Activated CD8-positive, alpha-beta memory T cell treated with anti-CD3 and anti-CD28 coated beads for 4 hours (primary cell): ENCODE measurements at places on chromosomes 4 and X.

DNA sequence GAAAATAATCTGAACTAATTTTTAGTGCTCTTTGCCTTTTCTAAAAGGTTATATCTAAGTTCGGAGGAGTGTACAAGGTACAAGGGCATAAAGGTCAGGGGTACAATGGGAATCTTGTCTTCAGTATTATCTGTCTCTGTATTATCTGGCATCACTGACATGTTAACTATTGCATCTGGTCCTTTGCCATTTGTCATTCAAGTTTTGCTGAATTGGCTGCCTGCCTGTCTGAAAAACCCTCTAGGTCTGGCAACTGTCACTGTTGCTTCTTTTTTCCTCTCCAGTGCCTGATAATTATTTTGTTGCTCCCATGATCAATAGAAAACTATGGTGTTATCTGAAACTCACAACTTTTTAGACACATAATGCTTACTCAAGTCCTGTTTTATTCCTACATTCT lies 112.5 kb upstream of the STK26 start:
- no peak for DNase-seq

GRCh38 chrX:12961196-12961718 lies 13.7 kb upstream of the TMSB4X start:
- no peak for DNase-seq

DNA sequence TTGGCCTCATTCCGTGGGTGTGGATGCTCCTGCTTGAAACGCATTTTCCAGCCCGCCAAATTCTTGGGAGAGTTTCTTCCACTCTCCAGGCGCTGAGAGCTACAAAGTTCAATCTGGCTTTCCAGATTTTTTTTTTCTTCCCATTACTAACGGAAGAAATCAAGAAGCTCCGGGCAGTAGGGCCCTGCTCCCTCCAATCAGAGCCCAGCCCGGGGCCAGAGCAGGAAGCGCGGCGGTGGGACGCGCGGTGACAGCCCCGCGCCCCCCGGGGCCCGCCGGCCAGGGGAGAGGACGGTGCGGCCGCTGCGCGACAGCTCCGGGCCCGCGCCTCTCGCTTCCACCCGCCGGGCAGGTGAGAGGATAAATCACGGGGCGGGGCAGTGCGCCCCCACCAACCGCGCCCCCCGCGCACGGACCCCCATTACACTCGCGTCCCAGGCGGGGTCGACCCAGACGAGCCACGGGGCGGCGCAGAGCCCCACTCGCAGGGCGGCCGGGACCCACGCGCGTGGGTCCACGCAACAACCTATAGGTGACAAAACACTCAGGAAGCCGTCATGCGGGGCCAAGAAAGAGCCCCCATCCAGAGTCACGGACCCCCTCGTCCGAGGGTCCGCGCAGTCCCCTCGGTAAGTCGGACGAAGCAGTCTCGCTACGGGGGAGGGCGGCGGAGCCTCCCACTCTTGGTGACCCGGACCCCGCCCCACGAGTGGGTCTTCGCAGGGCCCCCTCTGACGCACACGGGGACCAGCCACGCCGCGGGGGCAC lies 868 bp downstream of the AFAP1 start:
- no peak for DNase-seq

DNA sequence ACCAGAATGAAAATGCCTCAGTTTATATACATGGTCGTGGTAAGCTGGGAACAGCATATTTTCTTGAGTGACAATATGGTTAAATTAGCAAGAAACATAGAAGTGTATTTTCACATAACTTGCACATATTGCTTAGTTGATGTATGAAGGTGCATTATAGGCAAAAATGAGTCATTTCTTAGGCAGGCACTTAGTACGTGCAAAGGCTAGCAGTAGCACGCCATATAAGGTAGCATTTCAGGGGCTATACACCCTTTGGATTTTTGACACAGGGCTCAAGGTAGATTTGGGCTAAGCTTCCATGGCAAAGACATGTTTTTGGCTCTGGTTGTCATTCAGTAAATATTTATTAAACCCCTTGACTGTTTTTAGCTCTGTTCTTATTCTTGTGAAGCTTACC lies 33.1 kb downstream of the PCDH7 start:
- no peak for DNase-seq

GRCh38 chrX:38864165-38864564 lies 62.9 kb downstream of the MID1IP1 start:
- no peak for DNase-seq

GRCh38 chrX:2385224-2385623 lies 115.6 kb downstream of the DHRSX start:
- no peak for DNase-seq

- no peak for DNase-seq
Measured at GRCh38 chr4:120864969-120865368, 57.6 kb downstream of the PRDM5 start.

GRCh38 chr4:2175990-2176698 lies 65.8 kb downstream of the HAUS3 start:
- DNase-seq, result no peak

DNA sequence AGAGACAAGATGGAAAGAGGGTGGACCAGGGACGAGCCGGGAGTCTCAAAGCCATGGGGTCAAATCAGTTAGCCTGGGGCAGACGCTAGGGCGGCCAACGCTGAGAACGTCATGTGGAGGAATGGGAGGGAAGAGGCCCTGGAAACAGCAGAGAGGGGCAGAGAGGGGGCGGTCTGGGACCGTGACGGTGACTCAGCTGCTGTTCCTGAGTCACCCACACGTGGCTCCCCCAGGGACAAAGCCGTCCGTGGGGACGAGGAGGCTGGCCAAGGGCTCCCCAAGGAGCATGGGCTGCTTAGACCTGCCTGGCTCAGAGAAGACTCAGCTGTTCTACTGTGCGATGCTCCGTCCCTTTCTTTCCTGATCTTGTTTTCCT lies 108.4 kb upstream of the LRPAP1 start:
- DNase-seq, result no peak

GRCh38 chr4:32624943-32625603 lies 1904.9 kb downstream of the PCDH7 start:
- DNase-seq, result no peak

DNA sequence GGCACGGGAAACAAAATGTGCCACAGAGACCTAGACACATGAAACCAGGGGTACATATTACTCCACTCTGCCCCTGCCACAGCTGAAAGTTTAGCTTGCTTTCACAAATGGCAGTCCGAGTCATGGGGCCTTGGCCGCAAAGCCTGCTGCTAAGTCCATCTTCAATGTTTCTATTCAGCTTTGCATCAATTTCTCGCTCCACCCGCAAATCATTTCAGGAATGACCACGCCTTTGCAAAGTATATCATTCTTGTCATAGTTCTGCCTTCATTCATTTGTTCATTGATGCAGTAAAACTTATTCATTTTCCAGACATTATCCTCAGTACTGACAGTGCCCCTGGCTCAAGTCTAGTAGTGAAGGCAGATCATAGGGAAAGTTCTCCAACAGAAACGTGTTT lies 9.5 kb downstream of the PLAC8 start:
- no peak for DNase-seq

DNA sequence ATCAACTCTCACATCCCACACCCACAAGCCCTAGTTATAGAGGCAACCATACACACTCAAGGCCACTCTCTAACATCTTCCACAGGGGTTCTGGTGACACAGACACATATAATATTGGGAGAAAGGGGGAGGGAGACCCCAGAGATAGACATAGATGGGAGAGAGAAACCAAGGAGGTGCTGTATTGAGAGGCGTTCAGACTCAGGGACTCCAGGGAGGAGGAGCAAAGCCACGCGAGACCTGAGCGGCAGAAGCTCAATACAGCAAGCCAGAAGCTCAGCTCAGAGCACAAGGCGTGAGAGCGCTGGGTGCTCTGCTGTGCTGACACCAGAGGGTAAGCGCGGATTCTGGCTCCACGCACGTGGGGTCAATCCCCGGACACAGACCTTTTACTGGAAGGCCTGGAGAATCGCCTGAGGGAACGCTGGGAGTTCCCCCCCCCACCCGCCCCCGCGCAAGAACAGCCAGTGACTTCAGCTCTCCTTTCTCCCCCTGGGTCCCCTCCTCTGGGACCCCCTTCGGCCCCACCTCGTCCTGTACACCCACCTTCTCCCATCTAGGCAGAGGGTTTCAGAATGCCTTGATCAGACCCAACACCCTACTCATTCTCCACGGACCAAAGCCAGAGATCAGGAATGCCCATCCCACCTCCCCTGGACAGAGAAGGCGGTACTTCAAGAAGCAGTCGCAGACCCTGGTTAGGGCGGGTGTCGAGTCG lies 8.7 kb downstream of the MSX1 start:
- no peak for DNase-seq

- no peak for DNase-seq
Measured at GRCh38 chr4:54077812-54078211, 13.4 kb upstream of the CHIC2 start.

GRCh38 chr4:141711211-141711610 lies 74.8 kb downstream of the IL15 start:
- DNase-seq, result no peak

DNA sequence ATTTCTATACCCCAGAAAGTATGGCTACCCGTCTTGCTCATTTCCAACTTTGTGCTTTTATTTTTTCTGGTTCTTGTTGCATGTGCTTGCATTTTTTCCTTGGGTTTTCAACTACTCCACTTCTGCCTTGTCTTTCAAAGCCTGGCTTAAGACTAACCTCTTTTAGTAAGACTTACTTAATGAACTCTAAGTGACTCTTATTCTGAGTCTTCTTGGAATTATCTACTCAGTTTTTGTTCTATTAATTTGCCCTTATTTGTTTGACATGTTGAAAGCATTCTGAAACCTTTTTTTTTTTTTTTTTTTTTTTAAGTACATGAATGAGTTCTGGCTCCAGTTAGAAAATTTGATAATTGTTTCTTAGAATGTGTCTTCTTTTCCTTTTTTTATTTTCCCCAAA lies 74.8 kb downstream of the SLIT2 start:
- DNase-seq, result no peak

- no peak for DNase-seq
Measured at GRCh38 chr4:1379351-1379781, 26.9 kb downstream of the NKX1-1 start.

DNA sequence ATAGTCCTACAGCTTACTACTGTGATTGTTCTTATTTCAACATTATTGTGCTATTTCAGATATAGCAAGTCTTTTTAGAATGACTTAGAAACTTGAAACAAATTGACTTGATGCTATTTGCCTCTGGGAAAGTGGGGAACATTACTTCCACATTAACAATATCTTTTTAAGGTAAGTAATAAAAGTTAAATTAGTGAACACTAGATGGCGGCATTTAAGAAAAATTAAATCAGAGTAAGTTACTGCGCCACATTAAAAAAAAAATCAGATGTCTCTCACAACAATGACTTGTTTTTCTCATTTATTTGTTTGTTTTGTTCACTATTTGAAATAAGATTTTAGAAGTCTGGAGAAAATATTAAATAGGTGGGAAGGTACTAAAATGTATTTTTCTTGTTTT lies 1026.9 kb upstream of the SLIT2 start:
- DNase-seq, result no peak
